B cell (primary cell): ENCODE measurements at places on chromosomes 16 and 17. TPM values are rescaled to one million over a fixed set of nuclear protein-coding genes. Genes with fewer than 3 reads are reported as not detected.

EVPL gene
- polyA plus RNA-seq: not detected in 2 replicates

OTOP3 gene
- not detected in 2 replicates for polyA plus RNA-seq

IRX3 gene
- polyA plus RNA-seq: not detected in 2 replicates

NECAB2 gene
- not detected in 2 replicates for polyA plus RNA-seq

ERCC4 gene
- polyA plus RNA-seq: 1.0 and 1.9 TPM in 2 replicates

MARVELD3 gene
- polyA plus RNA-seq: 0.22 TPM in 1 of 2 replicates, not detected in the other

ARHGAP44 gene
- 0.35 and 0.78 TPM in 2 replicates for polyA plus RNA-seq
